ACHN (cell line): ENCODE measurements at places on chromosomes 2 and 18.
A peak's percentile ranks its signal among the peaks of the same experiment; 100 is the strongest.

DNA sequence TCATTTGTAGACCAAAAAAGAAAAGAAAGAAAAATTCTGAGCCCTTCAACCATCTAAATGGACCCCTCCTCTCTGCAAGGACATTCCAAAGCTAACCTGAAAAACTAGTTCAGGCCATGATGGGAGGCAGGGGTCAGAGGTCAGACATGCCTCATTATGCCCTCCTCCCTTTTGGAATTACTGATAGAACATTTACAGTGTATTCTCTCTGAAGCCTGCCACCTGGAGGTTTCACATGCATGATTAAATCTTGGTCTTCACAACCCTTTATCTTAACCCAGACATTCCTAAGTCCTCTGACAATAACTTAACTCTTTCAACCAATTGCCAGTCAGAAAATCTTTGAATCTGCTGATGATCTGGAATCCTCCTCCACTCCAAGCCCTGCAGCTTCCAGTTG lies 86.0 kb downstream of the SPP2 start:
- DNase-seq: peak; percentile 91

- peak; percentile 62 for DNase-seq
These were observed 93.9 kb downstream of the EVA1A start for GRCh38 chr2:75466708-75467311.

GRCh38 chr18:22296304-22296703 lies 121.4 kb downstream of the CTAGE1 start:
- no peak for DNase-seq

GRCh38 chr2:55269645-55269990 lies 587 bp upstream of the MTIF2 start:
- DNase-seq: no peak

- DNase-seq: no peak
These were observed 151.1 kb downstream of the ZNF407 start for GRCh38 chr18:74748809-74749208.

- DNase-seq: no peak
These were observed 94.0 kb upstream of the ITGA6 start for GRCh38 chr2:172333235-172333977.

DNA sequence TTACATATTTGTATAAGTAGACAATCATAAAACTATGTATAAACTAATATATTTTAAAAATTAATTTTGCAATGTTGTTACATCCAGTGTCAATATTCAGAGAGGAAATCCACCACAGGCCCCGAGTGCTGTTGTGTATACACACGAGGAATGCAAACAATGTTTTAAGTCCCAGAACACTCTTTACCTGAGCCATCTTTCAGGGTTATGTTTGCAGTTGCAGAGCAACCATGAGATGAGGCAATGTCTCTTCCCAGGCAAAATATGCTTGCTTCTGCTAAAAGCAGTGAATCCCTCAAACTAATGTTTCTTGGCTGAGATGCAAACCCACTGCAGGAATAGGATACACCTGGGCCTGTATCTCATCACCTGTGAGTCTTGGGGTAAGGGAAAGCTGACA lies 91.3 kb downstream of the ASXL2 start:
- no peak for DNase-seq

- DNase-seq: peak; percentile 38
These were observed 443 bp downstream of the VAPA start for GRCh38 chr18:9914334-9914583.

DNA sequence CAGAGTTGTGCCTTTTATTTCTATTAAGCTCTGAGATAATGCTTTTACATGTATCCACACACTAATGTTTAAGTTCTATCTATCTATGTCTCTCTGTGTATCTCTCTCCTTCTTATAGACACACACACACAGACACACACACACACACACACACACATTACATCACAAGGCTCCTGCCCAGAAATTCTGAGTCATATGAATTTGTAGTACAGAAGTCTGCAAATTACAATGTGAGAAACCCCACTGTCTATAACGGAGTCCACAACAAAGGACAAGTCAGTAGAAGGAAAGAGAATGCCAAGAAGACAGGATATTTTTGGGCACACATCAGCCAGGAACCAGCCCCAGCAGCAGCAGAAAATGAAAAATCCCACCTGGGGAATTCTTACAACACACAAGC lies 142.4 kb downstream of the EN1 start:
- DNase-seq: no peak

- no peak for DNase-seq
These were observed 35.3 kb downstream of the RALB start for GRCh38 chr2:120288016-120288373.

GRCh38 chr18:23228102-23229061 lies 93.1 kb downstream of the CABLES1 start:
- DNase-seq: peak; percentile 9
